AG09309 (cell line): ENCODE measurements at places on chromosomes 5 and 9.
A peak's percentile ranks its signal among the peaks of the same experiment; 100 is the strongest.

GRCh38 chr5:75463726-75464125 is 47.7 kb downstream of the CERT1 start:
- no peak for DNase-seq

GRCh38 chr9:133396952-133397351 is 20.8 kb downstream of the STKLD1 start:
- no peak for DNase-seq

DNA sequence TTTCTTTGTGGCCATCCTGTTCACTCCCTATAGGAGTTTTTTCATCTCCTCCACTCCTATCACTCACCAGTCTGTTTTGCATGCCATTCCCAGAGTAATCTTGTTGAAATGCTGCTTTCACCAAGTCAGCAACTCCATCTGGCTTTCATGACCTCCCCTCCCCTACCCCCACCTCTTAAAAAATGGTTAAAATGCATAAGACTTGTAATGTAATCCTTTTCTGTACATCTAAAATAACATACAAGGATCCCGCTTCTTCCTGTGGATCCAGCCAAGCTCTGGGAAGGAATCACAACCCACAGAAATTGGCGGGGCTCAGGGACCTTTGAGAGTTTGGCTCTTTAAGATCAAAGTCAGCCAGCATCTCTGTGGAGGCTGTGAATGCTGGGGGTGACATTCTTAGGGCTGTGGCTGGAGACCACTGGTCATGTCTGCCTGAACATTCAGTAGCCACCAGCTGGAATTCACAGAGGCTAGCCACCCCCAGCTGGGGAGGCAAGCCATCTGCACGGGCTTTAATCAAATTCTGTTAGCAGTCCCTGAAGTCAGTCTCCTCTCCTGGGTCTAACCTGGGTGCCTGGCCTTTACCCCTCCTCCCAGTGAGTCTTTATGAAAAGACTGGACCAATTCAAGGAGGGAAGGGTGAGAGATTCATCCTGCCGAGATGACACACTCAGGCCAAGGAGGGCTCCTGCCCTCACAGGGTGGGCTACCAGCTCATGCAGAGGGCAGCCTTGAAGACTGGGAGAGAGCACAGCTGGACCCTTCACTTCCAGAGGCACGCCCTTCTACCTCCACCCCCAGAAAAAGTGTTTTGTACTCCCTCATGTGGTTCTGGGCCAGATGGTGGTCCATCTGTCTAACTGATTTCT is 132.9 kb downstream of the LIFR start:
- DNase-seq, result no peak

DNA sequence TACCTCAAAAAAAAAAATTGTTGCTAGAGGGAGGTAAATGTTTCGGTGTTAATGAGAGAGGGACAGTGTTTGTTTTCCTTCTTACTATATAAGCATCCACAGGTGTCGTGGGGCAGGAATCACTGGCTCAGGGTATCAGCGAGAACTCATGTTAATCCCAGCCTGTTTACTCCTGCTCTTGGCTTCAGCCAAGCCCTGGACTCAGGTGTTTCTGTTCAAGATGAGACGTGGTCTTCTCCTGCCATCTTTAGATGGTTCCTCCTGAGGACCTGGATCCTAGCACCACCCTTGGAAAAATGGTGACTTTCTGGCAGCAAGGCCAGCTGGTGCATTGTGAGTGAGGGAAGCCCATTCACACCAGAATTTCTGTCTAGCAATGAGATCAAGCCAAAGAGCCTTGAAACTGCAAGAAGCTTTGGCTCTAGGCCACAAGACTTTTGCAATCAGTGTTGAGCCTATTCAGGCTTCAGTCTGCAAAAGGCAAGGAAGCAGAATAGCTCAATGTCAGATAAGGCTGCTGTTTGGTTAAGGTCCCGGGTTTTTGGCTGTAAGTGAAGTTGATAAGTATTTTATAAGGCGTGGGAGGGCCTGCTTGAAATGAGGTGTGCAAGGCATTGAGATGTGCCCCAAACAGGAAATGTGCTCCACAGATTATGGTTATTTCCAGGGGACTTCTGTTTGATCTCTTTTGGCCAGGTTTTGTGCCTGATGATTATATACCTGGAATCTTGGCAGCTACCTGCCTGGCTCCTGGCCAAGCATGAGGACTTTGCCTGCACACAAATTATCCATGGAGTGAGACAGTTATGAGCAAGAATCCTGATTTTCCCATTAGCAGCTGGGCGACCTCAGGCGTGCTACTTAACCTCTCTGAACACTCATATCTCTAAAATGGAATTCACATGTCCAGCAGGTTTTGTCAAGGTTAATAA is 99.8 kb downstream of the TENT4A start:
- DNase-seq, result peak; percentile 35

GRCh38 chr5:156819537-156819936 is 30.6 kb upstream of the PPP1R2B start:
- DNase-seq, result no peak

GRCh38 chr9:98477884-98478283 is 222.4 kb upstream of the TBC1D2 start:
- no peak for DNase-seq

- DNase-seq, result no peak
These were observed 39.9 kb upstream of the GRIN3A start for GRCh38 chr9:101778332-101778731.

DNA sequence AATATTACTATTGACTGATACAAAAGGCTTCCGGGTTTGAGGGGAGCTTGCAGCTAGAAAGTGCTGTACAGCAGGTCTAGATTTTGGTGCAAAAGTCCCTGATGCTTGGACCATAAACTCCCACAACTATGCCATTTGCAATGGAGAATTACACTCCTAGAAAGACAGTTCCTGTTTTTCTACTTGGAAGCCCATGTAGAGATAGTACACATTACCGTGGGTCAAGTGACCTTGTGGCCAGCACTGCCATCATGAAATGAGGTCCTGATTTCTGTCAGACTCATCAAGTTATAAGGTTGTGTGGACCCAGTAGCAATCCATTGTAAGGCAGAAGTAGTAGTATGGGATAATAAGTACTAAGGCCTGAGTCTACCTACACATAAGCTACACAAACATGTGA is 42.8 kb upstream of the TNFSF8 start:
- DNase-seq, result no peak

- DNase-seq, result no peak
These were observed 38.8 kb upstream of the SEMA6A start for GRCh38 chr5:116613445-116613844.

- DNase-seq, result no peak
These were observed 56.7 kb upstream of the CXCL14 start for GRCh38 chr5:135635451-135635850.

DNA sequence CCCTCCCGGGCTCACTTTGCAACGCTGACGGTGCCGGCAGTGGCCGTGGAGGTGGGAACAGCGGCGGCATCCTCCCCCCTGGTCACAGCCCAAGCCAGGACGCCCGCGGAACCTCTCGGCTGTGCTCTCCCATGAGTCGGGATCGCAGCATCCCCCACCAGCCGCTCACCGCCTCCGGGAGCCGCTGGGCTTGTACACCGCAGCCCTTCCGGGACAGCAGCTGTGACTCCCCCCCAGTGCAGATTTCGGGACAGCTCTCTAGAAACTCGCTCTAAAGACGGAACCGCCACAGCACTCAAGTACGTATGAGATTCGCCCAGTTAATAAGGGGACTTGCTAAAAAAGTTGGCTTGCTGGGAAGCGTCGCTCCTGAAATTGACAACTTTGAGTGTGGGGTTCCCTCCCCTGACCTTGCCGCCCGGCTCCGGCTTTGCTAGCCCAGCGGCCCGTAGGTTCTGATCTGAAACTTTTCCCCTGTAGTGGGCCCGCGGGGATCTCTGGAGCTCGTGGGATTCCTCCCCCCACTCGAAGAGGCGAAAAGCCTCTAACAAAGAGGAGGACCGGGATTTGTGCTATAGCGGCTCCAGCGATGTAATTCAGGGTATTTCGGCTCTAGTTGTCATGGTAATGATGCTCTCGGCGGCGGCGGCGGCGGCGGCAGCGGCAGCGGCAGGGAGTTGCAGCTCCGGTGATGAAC is 572 bp downstream of the NR4A3 start:
- no peak for DNase-seq

DNA sequence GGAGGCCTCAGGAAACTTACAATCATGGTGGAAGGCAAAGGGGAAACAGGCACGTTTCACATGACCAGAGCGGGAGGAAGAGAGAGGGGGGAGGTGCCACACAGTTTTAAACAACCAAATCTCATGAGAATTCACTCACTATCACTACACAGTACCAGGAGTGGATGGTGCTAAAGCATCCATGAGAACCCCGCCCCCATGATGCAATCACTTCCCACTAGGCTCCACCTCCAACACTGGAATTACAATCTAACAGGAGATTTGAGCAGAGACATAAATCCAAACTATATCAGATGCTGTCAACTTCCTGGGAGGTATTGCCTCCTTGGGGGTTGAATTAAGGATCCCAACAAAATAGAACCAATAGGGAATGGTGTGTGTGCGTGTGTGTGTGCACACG is 407.1 kb downstream of the MED10 start:
- no peak for DNase-seq

- DNase-seq, result no peak
These were observed 1.6 kb downstream of the HTR1A start for GRCh38 chr5:63960646-63961045.

GRCh38 chr5:67957374-67957773 is 258.2 kb upstream of the PIK3R1 start:
- DNase-seq, result no peak

- peak; percentile 52 for DNase-seq
These were observed 151.5 kb downstream of the RGS3 start for GRCh38 chr9:113614843-113615648.

- no peak for DNase-seq
These were observed 61.9 kb upstream of the IL7R start for GRCh38 chr5:35794684-35795375.

- DNase-seq, result peak; percentile 79
These were observed 44.8 kb downstream of the PTPN3 start for GRCh38 chr9:109453210-109453842.

GRCh38 chr5:170490381-170490780 is 13.4 kb upstream of the KCNIP1 start:
- no peak for DNase-seq

DNA sequence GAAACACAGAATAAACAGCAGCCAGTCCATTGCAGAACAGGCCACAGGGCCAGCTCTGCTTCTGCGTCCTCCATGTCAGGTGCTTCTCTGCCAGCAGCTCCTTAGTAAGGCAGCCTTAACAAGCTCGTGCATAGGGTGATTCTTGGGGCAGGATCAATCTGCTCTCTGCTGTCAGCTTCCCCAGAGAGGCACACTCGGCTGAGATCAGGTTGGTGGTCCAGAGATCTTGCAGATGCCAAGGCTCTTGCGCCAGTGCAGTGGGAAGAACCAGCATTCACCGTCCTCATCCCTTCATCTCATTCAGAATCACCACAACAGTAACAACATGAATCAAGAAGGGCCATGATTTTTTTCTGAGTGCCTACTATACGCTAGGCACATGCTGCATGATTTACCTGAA is 49.0 kb upstream of the ALDH1B1 start:
- no peak for DNase-seq

- DNase-seq, result peak; percentile 11
These were observed 60.1 kb upstream of the CLINT1 start for GRCh38 chr5:157918811-157919742.

GRCh38 chr9:6564868-6565267 is 80.7 kb downstream of the GLDC start:
- no peak for DNase-seq

DNA sequence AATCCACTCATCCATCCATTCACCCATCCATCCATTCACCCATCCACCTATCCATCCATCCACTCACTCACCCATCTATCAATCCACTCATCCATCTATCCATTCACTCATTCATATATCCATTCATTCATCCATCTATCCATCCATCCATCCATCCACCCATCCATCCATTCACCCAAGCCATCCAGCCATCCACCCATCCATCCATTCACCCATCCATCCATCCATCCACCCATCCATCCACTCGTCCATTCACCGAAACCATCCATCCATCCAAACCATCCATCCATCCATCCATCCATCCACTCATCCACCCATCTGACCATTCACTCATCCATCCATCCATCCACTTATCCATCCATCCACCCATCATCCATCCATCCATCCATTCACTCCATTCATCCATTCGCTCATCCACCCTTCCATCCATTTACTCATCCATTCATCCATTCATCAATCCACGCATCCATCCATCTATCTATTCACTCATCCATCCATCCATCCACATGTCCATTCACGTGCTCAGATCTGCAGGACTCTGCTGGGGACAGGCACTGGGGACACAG is 6.6 kb downstream of the SLC9A3 start:
- DNase-seq, result no peak

DNA sequence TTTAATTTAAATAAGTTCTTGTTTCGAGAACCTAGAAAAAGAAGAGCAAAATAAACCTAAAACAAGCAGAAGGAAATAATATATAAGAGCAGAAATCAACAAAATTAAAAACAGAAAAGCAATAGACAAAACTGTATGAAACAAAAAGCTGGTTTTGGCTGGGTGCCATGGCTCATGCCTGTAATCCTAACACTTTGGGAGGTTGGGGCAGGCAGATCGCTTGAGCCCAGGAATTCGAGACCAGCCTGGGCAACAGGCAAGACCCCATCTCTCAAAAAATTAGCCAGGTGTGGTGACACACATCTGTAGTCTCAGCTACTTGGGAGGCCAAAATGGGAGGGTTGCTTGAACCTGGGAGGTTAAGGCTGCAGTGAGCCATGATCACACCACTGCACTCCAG is 59.2 kb upstream of the OTP start:
- DNase-seq, result no peak

- DNase-seq, result no peak
These were observed 6.7 kb downstream of the OR1K1 start for GRCh38 chr9:122806661-122807060.

GRCh38 chr5:134115806-134116175 is 1.3 kb downstream of the TCF7 start:
- DNase-seq, result no peak

GRCh38 chr9:98970532-98971041 is 26.9 kb downstream of the COL15A1 start:
- DNase-seq, result no peak

DNA sequence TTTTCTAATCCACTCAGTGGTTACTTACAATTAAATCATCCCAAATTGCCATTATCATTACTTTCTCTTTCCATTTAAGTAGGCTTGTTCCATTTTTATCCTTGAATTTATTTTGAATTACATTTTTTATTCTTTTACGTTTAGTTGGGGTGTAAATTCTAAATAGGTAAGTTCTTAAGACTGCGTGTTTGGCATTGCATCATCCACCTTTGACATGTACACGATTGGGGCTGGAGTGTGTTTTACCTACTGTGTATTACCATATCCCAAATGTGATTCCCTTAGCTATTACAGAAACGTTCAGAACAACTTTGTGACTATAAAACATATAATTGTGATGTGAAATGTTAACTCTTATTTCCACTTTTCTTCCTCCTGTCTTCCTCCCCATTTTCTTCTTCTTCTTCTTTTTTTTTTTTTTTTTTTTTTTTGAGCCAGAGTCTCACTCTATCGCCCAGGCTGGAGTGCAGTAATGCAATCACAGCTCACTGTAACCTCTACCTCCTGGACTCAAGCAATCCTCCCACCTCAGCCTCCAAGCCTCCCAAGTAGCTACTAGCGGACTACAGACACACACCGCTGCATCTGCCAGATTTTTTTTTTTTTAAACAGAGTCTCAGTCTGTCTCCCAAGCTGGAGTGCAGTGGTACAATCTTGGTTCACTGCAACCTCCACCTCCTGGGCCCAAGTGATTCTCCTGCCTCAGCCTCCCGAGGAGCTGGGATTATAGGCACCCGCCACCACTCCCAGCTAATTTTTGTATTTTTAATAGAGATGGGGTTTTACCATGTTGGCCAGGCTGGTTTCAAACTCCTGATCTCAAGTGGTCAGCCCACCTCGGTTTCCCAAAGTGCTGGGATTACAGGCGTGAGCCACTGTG is 16.7 kb downstream of the MARVELD2 start:
- no peak for DNase-seq
